T-helper 17 cell (primary cell): ENCODE measurements at places on chromosomes 5 and 9. TPM values are rescaled to one million over a fixed set of nuclear protein-coding genes. Genes with fewer than 3 reads are reported as not detected.

Gene ANKRD33B
- total RNA-seq = 5.3 TPM

Gene RASA1
- 26.3 TPM for total RNA-seq

Gene N4BP3
- total RNA-seq = 8.5 TPM

Gene BRIX1
- 20.6 TPM for total RNA-seq

Gene DAPK1
- 3.2 TPM for total RNA-seq

DNA sequence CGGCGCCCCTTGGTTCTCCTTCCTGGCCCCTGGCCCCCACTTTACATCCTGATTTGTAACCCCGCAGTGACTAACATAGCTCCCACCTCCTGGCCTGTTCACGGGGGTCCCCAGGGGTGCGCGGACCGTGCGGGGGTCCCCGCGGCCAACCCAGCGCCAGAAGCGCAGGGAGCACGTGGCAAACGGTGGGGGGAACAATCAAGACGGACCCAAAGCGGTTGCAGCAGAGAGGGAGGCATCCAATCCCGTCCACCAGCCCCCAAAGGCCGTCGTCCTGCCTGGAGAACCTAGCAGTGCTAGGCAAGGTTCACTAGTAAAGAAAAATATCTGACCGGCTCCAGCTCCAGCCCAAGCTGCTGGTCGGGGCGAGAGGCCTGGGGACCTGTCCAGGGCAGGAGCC, 201.5 kb downstream of the AUH start:
- DNase-seq = no peak

- DNase-seq = no peak
These were observed 121.9 kb upstream of the EDIL3 start for GRCh38 chr5:84506625-84507024.

DNA sequence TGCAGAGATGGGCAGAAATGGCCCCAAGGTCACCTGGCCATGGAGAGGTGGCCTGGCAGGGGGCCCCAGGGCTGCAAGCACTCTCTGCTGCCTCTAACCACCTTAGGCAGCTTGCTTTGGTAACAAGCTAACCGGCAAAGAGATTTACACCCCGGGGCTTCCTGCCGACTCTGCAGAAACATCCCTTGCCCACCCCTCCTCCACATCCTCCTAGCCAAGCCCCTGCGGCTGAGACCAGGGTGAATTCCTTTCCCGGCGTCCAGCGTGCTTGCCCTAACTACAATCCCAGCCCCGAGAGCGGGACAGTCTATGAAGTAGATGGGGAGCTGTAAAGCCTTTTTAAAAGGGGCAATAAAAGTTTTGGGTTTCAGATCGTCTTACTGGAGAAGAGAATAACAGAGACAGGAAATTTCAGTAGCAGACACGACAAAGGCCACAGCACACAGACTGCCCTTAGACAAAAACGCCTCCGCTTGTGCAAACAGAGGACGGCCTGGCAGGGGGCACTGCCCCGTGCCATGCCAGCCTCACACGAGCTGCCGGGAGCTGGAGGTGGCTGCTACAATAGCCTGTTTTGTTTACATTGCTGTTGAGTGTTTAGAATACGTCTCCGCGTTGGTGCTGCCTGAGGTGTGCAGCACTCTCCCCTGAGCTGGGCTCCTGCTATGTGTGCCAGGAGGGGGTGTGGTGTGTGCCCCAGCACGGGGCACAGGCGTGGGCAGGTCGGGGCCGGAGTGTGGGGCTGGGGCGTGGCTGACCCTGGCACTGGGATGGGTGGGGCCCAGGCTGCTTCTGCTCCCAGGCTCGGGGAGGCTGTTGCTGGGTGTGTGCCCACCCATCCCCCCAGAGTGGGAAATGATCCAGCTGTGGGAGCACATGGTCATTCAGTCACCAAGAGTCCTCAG, 15.3 kb downstream of the MYMK start:
- DNase-seq = no peak

DNA sequence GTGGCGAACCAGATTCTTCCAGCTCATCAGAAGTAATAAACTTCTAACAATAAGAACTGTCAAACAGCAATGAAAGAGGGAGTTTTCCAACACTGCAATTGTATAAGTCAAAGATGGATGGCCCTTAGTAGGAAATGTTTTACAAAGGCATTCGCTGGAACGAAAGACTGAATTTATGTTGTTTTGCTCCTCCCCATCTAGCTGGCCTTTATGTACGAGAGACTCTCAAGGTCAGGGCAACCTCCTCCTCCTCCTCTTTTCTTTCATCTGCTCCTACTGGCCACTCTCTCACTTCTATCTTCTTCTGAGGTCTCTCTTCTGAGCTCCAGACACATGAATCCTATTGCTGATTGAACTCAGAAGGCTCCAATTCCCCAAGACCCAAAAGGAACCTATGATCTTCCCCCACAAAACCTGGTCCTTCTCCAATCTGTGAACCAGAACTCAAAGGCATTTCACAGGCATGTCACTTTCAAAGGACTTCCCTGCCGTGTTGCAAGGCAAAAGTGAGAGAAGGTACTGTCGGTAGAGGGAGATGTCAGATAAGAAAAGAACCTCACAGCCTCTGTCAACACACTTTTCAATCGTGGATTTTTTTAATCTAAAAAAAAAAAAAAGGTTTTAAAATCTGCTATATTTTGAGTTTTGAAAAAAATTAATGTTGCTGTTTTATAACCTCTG, 28.5 kb upstream of the PUM3 start:
- DNase-seq = no peak

- no peak for DNase-seq
These were observed 76.0 kb downstream of the SEMA6A start for GRCh38 chr5:116498503-116499048.

GRCh38 chr5:59660737-59661136, 232.8 kb downstream of the PDE4D start:
- DNase-seq = no peak

DNA sequence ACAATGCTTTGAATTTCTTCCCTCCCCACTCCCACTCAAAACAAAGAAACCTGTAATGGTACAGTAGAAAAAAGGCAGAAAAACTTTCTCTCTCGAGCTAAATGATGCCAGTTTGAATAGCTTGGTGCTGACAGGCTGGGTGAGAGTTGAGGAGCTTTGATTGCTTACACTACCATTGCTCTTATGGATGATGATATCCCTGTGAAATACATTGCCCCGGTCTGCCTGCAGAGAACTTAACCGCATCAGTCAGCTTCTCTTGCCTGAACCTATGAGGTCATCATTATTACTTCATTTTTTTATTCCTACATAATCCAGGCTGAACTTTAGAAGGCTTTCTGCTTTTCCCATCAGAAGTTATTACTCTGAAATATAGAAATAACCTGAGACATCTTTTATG, 69.3 kb downstream of the ISL1 start:
- no peak for DNase-seq

- no peak for DNase-seq
These were observed 236.4 kb downstream of the FANCC start for GRCh38 chr9:95080961-95081647.

- DNase-seq = no peak
These were observed 59.6 kb downstream of the GCNT4 start for GRCh38 chr5:74992791-74993190.
